ENCODE measurements at places on chromosomes 1 and 21. TPM values are rescaled to one million over a fixed set of nuclear protein-coding genes. Genes with fewer than 3 reads are reported as not detected.
A peak's percentile ranks its signal among the peaks of the same experiment; 100 is the strongest.

Gene LEFTY2
- total RNA-seq = 0.24 TPM

- peak; percentile 48 for DNase-seq
These were observed 70.3 kb upstream of the RGL1 start for GRCh38 chr1:183734543-183735036.

Gene ATP6V1G3
- total RNA-seq = not detected

- no peak for DNase-seq
These were observed 7.2 kb upstream of the BECN2 start for GRCh38 chr1:241950390-241950789.

Gene TRIM58
- total RNA-seq = 0.13 TPM

Gene SOX13
- 12.4 TPM for total RNA-seq

GRCh38 chr1:197776351-197777105, 1.2 kb upstream of the DENND1B start:
- DNase-seq = no peak

DNA sequence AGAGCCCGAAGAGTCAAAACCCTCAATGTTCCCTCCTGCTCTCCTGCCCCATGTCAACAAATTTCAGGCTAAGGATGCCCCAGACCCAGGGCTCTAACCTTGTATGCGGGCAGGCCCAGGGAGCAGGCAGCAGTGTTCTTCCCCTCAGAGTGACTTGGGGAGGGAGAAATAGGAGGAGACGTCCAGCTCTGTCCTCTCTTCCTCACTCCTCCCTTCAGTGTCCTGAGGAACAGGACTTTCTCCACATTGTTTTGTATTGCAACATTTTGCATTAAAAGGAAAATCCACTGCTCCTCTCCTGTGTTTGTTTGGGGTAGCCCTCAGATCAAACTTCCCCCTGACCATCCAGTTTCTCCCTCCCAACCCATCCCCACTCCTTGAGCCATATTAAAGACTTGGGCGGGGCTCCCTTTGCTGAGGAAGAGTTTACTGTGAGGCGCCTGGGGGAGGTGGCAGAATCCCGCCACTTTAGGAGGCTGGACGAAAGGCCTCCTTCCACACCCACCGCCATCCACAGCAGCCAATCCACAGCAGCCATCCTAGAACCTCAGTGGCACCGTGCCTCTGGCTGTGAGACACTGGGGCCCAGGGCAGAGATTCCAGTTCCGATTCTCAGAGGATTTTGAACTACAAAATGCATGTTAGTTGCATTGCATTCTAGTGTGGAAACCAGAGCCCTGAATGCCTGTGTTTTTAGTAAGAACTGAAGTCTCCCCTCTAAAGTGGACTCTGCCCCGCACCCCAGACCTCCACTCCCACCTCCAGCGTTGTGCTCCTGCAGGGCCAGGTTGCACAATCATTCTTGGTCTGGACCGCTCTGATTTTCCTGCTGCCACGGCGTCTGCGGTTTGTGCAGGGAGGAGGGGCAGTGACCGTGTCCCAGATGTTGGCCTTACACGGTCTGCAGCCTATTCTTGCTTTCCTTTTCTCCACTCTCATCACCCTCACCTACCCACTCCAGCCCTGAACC, 3.0 kb downstream of the OLFML3 start:
- DNase-seq = peak; percentile 81

All from Right ventricle myocardium superior (tissue), 1 donor.